NCI-H1436 treated with DMSO at 0.1 percent for 48 hours (cell line): ENCODE measurements at places on chromosomes 1 and 21.

- no peak for DNase-seq
These were observed 1.9 kb upstream of the NTNG1 start for GRCh38 chr1:107138767-107139445.

- no peak for DNase-seq
These were observed 26.6 kb downstream of the RPS6KA1 start for GRCh38 chr1:26556111-26556510.

DNA sequence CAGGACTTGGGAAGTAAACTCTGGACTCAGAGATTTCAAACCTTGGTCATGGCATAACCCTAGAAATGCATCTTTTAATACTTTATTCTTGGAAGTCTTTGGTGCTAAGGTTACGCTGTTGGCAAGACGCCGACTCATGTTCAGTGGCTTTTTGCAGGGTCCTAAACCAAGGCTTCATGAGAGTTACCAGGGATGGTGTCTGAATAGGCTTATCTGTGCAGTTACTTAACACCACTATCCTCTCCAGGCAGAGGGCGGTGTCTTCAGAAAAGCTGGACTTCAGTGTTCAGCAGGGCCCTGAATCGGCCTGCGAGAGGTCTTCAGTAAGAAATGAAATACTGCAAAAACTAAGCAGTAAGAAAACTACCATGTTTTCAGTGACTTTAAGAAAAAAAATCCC, 58.3 kb downstream of the SIM2 start:
- DNase-seq: no peak

DNA sequence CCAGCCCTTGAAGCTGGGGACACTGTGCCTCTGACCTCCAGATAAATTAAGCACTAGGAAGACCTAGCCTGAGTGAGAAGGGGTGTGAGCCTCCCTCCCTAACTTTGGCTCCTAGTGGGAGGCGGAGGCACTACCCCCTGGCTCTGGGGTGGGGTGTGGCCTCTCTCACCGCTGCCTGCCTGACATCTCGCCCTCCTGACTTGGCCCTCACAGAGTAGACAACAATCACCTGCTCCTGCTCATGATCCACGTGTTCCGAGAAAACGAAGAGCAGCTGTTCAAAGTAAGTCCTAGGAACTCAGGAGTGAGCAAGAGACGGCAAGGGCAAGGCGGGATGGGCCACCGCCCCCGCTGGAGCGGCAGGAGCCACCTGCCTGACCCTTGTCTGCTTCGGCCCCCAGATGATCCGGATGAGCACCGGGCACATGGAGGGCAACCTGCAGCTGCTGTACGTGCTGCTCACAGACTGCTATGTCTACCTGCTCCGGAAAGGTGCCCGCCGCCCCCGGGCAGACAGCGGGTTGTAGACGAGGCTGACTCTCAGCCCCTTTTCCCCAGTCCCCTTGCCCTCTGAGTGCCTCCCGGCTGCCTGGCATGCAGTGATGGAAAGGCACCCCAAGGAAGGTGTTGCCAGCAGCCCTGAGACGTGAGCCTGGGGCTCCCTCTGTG, 8.1 kb upstream of the SLC25A34 start:
- no peak for DNase-seq

DNA sequence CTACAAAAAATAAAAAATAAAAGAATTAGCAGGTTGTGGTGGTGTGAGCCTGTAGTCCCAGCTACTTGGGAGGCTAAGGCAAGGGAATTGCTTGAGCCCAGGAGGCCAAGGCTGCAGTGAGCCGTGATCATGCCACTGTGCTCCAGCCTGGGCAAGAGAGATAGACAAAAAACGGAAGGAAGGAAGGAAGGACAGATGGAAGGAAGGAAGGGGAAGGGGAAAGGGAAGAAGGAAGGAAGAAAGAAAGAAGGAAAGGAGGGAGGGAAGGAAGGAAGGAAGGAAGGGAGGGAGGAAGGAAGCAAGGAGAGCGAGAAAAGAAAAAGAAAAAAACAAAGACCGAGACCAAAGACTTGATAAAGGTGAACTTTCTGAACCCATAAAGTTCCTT, 25.3 kb upstream of the RAP1A start:
- no peak for DNase-seq

DNA sequence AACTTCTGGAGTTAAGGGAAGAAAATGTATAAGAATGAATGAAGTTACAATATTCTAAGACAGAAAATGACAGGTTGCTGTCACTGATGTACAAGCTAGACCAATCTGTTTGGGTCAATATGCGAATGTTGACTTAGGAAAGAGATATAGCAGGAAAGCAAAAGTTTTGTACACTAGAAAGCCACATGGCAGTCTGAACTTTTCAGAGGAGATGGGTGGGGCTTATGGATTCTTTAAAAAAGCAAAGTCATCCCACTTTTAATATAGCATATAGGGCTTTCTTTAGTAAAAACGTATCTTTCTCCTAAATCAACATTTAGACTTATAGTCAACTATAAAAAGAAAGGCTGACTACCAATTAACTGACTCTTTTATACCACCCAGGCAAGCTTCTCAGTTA, 381.2 kb downstream of the PTPRC start:
- DNase-seq: no peak

DNA sequence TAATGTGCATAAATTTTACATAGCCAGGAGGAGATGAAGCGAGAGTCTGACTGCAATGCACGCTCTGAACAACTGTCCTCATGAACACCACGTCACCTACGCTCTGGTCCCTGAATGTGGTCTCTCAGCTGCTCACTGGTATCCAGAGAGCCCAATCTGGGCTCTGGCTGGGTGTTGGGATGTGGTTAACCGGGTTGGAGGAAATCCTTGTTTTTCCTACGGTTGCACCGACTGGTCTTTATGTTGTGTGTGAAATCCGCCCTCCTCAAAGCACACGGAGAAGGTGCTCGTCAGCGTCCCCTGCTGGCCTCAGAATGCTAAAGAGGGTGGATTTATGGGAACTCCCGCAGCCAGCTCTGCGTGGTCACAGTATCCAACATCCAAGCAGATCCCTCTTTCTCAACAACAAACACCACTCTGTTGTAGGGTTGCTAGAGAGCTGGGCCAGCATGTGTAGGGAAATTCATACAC, 51.8 kb upstream of the FAM89A start:
- no peak for DNase-seq

- no peak for DNase-seq
These were observed 430.4 kb upstream of the CHRM3 start for GRCh38 chr1:238955934-238956333.

DNA sequence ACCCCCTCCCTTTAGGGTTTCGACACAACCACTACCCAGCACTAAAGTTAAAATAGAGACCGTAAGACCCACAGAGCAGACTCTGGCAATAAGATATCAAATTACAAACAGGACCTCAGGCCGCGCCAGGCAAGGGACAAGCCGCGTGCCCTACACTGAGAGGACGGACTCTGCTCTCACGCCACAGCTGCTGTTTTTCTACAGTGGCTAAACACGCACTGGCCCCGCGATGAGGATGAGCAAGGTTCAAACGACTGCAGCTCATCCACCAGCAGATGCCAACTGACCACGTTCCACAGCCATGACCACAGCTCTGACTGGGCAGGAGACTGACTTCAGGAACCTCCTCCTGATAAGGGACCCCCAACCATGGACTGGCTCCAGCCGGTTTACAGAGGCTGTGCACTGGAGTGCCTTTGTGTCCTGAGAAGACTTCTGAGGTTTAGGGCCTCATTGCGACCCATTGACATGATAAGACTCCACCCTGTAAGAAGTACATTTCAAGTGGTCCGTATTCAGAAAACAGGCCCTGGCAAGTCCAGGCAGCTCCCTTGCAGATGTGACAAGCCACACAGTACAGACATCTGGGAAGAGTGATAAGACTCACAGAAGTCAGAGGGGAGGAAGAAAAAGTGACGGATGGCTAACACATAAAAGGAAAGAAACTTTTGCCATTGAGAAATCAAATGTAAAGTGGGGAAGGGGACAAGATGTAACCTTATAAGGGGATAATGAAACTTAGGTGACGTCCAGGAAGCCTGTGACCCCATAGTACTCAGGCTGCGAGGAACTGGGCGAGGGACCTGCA, 1.5 kb upstream of the KRTAP10-6 start:
- DNase-seq: no peak

GRCh38 chr1:37038227-37039093, 4.1 kb upstream of the GRIK3 start:
- DNase-seq: no peak

- no peak for DNase-seq
These were observed 23.1 kb upstream of the NPPB start for GRCh38 chr1:11881749-11882441.

DNA sequence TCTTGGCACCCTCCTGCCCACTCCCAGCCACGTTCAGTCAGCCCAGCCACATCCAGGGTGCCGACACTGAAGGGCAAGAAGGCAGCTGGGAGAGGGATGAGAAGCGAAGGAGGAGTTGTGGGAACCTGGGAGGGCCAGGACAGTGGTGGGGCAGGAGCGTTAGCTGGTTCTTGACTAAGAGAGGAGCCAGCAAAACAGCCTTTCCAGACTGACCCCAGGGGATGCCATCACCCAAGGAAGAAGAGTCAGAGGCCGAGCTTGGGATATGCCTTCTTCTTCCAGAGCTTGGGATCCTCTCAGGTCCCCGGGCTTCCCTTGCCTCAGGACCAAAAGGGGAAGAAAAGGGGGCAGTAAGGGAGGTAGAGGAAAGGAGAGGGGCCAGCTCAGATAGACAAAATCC, 7.2 kb downstream of the INKA2 start:
- no peak for DNase-seq

DNA sequence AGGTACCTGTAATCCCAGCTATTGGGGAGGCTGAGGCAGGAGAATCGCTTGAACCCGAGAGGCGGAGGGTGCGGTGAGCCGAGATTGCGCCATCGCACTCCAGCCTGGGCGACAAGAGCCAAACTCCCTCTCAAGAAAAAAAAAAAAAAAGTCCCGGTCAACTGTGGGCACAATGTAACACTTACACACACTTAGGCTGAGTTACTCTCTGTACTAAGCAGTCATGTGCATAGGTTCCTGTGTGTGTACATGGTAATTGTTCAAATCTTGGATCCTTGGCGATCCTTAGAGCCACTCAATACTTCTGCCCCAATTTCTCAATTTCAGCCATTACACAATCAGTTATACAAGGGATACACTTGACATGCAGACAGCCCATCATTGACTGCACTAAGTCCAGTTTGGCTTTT, 11.6 kb downstream of the SDCCAG8 start:
- no peak for DNase-seq

GRCh38 chr1:11383553-11384169, 95.3 kb upstream of the DISP3 start:
- no peak for DNase-seq

DNA sequence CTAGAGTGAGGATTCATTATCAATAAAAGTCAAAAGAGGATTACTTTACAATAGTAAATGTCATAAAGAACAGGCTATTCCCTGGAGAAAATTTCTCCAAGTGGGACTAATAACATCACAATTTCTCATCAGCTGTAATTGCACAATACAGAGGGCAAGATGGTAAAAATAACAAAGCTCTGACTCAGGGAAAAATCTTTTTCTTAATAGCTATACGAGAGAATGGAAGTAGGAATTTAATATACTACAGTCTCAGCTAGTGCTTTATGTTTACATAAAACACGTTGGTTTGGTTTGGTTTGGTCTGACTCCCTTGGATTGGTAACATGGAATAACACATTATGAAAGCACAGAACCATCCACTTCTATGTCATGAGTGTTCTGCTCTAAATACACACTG, 397.6 kb downstream of the LRRIQ3 start:
- DNase-seq: no peak

DNA sequence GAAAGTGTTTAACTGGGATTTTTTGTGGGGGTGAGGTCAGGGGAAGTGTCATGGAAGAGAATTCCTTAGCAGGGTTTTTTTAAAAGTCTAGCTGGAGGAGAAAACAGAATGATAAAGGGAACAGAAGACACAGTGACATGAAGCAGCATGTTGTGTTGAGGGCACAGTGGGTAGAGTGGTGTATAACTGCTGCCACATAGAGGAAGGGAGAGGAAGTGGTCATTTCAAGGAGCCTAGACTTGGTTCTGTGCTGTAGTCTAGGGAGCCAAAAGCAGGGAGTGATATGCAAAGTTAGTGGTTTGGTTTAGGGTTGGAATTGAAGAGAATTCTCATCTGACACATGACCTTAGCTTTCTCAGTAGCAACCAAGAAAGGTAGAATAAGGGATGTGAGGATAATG, 10.2 kb downstream of the EEIG2 start:
- DNase-seq: no peak

DNA sequence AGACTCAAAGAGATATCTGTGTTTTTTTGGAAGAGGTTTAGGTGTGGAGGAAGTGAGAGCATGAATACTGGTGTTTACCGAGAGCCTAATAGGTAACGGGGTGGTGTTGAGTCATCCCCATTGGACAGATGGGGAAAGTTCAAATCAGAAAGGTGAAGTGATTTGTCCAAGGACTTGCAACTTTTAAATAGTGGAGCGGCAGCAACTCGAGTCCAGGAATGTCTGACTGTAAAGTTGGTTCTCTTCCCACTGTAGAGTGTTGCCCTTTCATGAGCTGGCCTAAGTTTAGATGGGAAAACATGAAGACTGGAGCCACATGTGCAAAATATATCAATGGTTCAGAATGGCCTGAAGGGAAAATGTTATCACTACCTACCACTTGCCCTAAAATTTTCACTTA, 125.7 kb downstream of the LYPLAL1 start:
- no peak for DNase-seq

DNA sequence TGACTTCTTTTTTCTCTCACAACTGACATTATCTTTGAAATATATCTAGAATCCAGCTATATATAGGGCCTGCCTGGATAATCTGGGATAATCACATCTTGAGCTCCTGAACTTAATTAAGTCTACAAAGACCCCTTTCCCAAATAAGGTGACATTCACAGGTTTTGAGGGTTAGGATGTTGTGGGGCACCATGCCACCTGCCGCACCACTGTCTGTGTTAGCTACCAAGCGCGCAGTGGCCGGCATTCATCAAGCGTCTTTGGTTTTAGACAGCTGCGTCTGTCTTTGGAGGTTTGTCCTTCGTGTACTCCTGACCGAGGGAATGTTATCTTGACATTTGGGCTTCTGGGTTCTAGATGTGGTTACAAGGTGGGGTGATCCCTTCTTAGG, 7.5 kb downstream of the TRAPPC10 start:
- no peak for DNase-seq

DNA sequence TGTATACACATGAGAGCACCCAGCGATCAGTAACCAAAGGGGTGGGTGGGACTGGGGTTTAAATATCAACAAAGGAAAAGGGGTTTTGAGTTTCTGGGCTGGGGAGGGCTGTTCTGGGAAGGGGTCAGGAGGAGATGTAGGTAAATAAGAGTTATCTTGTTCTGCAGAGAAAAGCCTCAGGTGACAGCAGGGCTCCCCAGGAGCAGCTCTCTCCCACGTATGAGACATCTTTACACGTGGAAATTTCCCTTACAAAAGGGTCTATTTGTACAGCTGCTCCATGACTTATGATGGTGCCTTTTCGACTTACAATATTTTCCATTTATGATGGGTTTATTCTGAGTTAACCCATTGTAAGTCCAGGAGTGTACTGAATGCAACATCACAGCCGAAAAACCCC, 16.3 kb upstream of the PADI2 start:
- no peak for DNase-seq

DNA sequence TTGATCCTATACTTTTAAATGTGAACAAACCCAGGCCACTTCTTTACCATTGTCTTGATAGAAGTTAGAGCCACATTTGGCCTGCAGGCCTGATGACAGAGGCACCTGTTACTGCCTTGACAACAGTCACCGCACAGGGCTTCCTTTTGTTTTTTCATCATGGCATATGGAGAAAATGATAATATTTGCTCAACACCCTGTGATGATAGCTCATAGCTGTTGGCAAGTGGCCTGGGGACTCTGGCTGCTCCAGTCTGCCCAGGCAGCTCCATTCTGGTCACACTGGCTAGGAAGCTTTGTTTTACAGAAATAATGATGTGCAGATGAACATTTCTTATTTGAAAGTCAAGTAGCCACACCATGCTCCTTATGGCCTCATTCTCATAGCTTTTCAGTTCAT, 89.6 kb upstream of the GPR88 start:
- DNase-seq: no peak
